ENCODE measurements at places on chromosomes 3 and 15. TPM values are rescaled to one million over a fixed set of nuclear protein-coding genes. Genes with fewer than 3 reads are reported as not detected.

- DNase-seq = peak; percentile 55
- peak overlapping the region; percentile 52 for H3K27ac ChIP-seq
- peaks cover 17% of the 10 kb centered on the region for H3K4me1 ChIP-seq
- H3K4me3 ChIP-seq = no peak overlapping the region
- peaks cover 6% of the 10 kb centered on the region for H3K36me3 ChIP-seq
Measured at GRCh38 chr3:55128225-55128823, 200.5 kb upstream of the LRTM1 start.

DNA sequence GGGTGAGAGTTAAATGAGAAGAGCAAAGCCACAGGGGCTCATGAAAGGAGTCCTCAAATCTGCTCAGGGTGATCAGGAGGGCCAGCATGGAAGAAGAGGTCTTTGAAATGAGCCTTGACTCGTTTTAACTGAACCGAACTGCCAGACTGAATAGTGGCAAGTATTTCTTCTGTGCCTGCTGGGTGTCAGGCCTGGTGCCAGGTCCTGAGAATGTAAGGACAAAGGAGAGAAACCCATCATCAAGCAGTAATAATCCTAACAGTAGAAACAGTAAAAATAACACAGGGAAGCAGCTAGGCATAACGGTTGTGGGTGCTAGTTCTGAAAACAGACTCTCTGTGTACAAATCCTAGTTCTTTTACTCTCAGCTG, 40.4 kb upstream of the SMAD3 start:
- H3K36me3 ChIP-seq = no peaks in the 10 kb centered on the region
- H3K27me3 ChIP-seq = no peaks in the 10 kb centered on the region
- DNase-seq = peak; percentile 22
- H3K27ac ChIP-seq = peak overlapping the region; percentile 72
- peaks cover 39% of the 10 kb centered on the region for H3K4me1 ChIP-seq

- peaks cover 10% of the 10 kb centered on the region for H3K36me3 ChIP-seq
- H3K4me1 ChIP-seq = peaks cover 19% of the 10 kb centered on the region
- DNase-seq = no peak
- no peak overlapping the region for H3K27ac ChIP-seq
Measured at GRCh38 chr3:72753495-72753894, 94.8 kb downstream of the SHQ1 start.

GRCh38 chr15:77634266-77634962, 1.7 kb upstream of the LINGO1 start:
- H3K4me3 ChIP-seq = peak overlapping the region; percentile 28
- H3K27me3 ChIP-seq = peaks cover 65% of the 10 kb centered on the region
- H3K27ac ChIP-seq = no peak overlapping the region
- H3K36me3 ChIP-seq = no peaks in the 10 kb centered on the region
- DNase-seq = peak; percentile 68

DNA sequence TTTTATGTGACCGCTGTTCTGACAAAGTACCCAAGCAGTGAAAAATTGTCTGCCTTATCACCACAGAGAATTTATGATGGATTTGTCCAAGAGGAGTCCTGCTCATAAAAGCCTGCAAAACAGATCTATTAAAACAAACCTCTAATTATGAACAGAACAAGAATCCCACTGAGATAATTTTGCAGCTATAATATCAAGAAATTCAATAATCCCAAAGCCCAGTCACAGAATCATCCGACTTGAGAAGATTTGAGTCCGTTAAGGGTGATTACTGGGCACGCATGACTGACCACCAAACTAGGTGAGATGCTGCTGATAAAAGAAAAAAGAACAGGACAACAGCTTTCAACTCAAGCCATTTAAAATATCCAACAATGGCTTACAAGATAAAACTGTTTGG, 231.0 kb upstream of the WNT5A start:
- H3K4me3 ChIP-seq = no peak overlapping the region
- H3K36me3 ChIP-seq = no peaks in the 10 kb centered on the region
- H3K27ac ChIP-seq = no peak overlapping the region
- H3K4me1 ChIP-seq = no peaks in the 10 kb centered on the region
- H3K27me3 ChIP-seq = peaks cover 31% of the 10 kb centered on the region
- DNase-seq = no peak

DNA sequence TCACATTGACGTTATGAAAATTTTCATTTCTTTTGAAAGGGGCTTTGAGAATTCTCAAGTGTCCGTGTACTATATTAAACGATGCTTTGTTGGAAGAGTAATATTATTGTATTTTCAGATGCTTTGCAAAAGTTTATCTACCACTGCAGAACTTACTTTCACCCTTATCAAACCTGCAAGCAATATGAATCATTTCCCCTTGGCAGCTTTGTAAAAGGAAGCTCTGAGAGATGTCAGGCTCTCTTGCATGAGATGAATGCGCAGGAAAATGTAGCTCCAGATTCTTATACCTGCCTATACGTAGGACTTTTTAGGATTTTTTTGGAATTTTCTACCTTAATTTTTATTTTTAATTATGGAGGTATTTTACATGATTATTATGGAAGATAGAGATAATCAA, 34.5 kb downstream of the GPD1L start:
- no peak for DNase-seq
- H3K4me1 ChIP-seq = peaks cover 6% of the 10 kb centered on the region
- H3K4me3 ChIP-seq = no peak overlapping the region

DNA sequence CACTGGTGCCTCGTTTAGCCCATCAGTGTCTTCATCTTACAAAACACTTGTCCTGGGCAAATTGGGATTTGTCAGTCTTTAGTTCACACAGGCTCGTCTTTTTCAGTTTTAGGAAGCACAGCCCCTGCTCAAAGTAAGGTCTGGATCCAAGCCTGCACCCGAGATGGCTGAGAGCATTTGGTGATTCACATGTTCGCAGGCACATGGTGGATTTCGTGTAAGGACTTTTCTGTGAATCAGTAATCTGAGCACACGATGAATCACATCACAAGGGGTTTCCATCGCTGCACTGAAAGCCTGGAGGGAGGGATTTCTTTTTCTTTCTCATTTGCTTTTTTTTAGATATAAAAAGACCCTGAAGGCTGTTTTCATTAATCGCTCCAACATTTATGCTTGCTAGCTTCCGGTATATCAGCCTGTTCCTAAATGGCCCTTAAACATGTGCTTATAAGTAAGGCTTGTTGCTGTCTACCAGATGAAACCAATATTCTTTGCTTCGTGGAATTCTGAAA, 435.6 kb upstream of the ATP10A start:
- H3K27me3 ChIP-seq = no peaks in the 10 kb centered on the region
- H3K4me3 ChIP-seq = no peak overlapping the region
- no peak for DNase-seq
- no peak overlapping the region for H3K27ac ChIP-seq

The DPH6 gene
- 20.3 TPM for total RNA-seq

The SEMA3B gene
- total RNA-seq = 12.5 TPM

The SNURF gene
- 36.7 TPM for total RNA-seq

All from MCF 10A (cell line).